NCI-H2029 (cell line): ENCODE measurements at places on chromosomes 4 and X.

DNA sequence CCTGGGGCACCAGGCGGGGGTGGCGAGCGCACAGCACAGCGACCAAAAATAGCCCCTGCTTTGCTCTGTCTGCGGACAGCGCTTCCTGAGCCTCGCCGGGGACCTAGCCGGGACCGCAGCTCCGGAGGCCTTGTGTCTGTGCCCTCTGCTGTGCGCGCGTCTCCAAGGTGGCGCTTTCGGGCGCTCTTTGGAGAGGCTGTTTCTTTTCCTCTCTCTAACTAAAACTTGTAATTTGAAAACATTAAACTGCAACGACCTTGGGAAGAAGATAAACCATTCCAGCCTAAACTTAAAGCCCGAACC, 3.4 kb downstream of the ARX start:
- DNase-seq, result no peak

DNA sequence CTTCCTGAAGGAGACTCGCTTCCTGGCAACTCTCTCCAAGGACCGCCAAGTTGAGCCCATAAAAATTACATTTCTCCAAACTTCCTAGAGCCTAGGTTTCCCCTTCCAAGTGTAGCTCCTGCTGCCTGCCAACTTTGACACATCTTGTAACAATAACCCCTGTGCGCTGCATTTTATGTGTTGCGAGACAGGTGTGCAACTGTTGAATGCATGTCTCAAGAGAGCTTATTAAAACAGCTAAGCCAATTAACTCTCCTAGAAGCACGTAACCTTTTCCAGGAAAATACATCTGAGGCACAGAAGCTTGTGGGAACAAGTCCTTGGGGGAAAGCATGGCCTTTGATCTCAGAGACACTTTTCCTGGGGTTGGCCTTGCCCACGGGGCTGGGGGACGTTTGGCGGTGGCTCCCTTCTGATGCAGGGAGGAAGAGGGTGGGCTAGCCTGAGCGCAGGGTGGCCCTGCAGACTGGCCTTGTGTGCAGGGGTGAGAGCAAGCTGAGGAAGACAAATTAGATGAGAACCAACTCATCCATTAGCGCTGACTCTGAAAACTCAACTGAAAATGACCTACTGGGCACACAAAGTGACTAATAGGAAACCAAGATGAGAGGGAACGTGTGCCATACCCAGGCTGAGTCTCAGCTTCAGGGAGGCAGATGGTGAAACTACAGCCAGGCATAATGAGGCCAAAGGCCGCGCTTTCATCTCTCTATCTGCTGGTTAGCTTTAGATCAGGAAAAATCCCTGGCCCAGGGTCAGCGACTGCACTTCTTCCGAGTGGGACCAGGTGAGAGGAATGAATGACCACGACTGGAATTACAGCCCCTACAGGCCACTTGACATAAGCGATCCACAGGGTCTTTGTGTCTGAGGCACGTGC, 75.3 kb downstream of the ENPP6 start:
- DNase-seq, result no peak

DNA sequence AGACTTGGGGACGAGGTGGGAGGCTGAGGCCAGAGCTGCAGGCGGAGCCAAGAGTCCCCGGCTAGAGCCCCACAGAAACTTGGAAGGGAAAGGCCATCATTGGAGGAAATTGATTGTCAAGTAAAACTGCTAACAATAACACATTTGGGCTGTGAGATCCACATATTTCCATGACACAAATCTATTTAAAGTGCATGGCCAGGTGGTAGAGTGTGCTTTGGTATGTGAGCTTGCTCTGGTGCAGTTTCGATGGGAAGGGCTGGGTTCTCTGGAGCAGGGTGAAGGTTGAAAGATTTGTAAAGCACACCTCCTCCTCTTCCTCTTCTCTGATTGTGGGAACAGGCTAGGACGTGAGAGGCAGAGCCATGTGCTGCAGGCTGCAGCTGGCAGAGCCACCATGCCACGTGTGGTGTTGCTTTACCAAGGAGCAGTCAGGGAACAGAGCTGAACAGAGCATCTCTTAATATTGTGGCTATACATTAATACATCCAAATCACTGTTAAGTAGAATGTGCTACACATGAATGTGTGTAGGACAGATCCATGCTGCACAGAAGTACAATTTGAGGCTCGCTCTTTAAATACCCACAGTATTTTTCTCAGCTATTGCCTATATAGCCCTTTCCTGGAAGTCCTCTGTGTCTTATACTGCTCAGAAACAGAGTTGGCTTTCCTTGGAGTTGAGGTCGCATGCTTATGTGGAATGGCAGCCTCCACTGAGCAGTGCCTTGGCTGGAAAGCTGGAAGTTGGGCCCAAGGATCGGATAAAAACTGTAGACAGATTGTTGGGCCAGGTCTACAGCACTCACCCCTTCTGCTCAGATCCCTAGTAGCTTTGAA, 37.7 kb downstream of the FHDC1 start:
- DNase-seq, result no peak

GRCh38 chrX:53440621-53441517, 6.7 kb upstream of the HSD17B10 start:
- DNase-seq, result no peak

DNA sequence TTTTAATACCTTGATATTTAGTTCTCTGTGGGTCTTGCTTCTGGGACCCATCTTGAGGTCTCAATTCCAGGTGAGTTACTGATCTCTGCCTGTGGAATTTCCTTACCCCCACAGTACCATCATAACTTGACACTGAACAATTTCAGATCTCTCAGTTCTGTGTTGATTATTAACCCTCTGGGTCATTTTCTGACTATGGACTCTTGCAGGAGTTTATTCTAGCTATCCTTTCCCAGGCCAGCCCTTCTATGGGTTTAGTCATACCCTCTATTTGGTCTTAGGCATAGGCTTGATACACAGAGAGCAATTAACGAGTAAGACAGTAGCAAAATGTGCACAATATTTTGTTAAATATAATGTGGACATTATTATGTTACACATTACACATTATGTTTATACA, 3.7 kb upstream of the SPARCL1 start:
- no peak for DNase-seq

DNA sequence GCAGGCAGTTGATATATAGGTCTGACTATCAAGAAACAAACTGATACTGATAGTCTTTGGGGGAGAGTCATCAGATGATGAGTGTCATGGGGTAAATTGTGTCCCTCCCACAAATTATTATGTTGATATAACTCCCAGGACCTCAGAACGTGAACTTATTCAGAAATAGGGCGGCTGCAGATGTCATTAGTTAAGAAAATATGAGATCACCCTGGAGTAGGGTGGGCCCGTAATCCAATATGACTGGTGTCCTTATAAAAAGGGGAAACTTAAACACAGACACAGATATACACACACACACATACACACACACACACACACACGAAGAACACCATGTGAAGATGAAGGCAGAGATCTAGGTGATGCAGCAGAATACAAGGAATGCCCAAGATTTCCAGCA, 32.7 kb upstream of the ARHGEF9 start:
- DNase-seq, result no peak

DNA sequence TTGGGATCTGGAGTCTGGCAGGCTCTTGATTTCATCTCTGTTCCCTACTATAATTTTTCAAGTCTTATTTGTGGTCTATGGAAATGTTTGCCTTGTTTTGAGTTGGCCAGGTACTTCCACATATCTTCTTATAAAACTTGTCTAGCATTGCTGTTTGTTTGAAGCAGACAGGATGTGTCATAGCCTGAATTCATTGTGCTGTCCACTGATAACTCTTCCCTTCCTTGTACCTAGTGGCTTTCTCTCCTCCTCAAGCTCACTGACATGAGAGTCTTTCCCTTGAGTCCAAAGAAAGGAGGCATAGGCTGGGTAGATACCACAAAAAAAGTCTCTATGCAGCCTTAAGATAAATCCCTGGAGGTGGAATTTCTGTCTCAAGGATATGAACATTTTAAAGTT, 59.2 kb upstream of the FAM241A start:
- no peak for DNase-seq

- no peak for DNase-seq
Observed at GRCh38 chr4:126271292-126271691, 956.5 kb downstream of the FAT4 start.

DNA sequence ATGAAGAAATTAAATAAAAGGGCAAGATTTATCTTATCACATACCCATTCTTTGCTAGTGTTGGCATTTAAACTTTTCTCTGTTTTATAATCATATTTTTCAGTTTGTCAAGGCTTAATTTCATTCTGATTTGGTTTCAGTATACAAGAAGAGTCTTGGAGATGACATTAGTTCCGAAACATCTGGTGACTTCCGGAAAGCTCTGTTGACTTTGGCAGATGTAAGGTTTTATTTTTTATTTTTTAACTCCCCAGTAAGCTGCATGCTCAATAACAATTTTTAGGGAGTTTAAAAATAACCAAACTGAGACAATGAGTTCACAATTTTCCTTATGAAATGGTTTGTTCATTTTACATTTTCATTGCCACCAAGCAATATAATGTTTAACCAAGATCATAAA, 39.8 kb downstream of the ANXA3 start:
- DNase-seq, result no peak

GRCh38 chr4:155523358-155523757, 143.3 kb upstream of the GUCY1A1 start:
- DNase-seq, result no peak

DNA sequence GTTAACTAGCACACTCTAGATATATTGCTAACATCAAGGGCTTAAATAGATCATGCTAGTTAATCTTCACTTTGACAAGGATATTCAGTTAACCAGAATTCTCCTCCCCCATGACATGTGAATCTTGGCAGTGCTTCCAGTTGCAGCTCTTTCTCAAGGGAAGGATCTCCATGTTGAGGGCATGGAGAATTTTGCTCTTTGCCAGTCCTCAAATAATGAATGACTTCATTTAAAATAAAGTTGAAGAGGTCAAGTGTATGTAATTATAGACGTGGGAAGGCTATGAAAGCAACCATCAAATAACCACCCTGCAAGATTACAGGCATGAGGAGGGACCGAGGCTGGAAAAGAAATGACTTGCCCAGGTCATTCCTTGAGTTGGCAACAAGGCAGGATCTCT, 87.3 kb upstream of the CPEB2 start:
- DNase-seq, result no peak

DNA sequence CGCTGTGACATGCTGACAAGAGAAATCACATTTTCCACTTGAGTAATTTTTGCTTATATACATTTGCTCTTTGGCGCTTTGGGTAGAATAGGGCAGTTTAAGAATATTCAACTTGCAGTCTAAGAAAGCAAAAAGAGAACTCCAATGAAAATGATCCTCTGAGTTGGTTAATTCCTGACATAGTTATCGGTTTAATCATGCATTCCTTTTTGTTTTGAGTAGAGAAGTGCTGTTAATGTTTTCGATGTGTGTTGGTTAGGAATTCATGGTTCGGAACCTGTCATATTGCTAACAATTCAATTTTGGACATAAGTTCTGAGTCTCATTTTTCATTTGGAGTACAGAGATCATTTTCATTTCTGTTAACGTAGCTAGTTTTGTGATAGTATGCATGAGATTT, 700.6 kb upstream of the PITX2 start:
- no peak for DNase-seq

DNA sequence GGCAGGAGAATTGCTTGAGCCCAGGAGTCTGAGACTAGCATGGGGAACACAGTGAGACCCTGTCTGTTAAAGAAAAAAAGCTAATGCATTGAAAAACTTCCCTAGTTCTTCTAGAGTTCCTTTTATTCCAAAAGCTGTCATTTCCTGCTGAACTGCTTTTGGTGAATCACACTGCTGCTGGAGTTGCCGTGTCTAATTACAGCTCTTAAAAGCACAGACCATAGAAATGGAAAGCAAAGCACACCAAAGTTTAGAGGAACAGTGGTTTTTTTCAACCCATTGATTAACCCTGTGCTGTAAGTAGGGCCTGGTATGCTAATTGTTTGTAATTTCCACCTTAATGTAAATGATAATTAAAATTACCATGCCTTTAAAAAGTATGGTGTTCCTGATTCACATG, 52.4 kb downstream of the SEPTIN11 start:
- DNase-seq, result no peak

DNA sequence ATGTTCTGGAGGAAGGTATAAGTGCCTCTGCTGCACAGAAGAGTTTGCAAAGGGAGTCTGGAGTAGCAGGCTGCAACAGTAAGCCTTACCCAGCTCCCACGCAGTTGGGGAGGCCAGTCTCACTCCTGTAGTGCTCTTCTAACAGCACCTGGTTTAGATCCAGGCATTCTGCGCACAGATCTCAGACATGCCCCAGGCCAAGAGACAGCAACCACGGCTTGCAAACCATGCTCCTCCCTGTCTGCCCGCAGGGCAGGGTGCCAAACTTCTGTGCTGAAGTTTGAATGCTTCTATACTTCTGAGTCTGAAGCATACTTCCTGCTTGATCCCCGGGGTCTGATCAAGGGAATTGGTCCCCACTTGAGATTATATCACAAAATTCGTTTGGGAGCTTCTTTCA, 106.3 kb downstream of the LINC00632 start:
- no peak for DNase-seq

GRCh38 chr4:112857461-112857860, 192.0 kb upstream of the ANK2 start:
- no peak for DNase-seq

DNA sequence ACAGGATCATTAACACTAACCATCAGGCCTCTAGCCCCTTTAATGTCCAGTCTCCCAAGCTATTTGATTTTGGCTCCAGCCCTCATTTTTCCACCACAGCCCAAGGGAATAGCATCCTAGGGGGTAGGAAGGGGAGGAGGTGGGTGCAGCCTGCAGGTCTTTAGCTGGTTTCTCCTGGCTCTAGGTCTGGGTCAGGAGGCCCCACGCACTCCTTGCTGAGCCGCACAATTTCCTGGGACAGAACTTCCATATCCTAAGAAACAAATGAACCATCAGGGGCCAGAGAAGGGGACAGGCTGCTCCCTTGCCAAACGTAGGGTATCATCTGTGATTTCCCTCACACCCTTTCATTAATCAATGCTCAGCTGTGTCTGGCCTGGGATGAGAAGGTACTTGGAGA, 2.4 kb upstream of the KCND1 start:
- DNase-seq, result no peak

- no peak for DNase-seq
Observed at GRCh38 chr4:1241466-1241935, 7.4 kb downstream of the CTBP1 start.

DNA sequence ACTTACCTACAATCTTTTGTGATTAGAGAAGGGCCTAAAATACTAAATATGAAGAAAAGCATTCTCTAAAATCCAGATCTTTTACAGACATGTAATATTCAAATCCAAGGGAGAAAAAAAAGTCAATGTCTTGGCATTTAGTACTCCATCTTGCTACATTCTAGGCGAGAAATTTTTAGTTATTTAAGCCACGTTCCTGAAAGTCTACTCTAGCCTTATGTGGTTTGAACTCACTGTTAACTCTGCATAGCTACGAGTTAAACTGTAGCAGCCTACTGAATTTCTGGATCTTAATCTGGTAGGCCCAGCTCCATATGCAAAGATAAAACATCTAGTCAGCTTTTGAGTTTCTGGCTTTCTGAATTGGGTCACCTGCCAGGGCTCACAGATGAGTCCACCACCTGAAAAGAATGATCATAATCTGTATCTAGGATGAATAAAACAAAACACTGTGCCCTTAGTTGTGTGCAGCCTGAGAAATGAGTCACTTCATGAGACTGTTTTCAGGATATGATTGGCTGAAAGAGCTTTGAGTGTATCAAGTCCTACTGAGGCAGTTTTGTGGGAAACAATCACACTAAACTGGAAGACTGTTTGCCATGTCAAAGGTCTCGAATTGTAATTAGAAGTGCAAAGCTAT, 3.2 kb upstream of the NEK1 start:
- no peak for DNase-seq

- no peak for DNase-seq
Observed at GRCh38 chr4:87209696-87210095, 10.7 kb downstream of the KLHL8 start.

GRCh38 chrX:103531002-103531401, 11.7 kb upstream of the RAB40A start:
- DNase-seq, result no peak
